CMK (cell line): ENCODE measurements at places on chromosomes 3 and 15.

GRCh38 chr3:44117239-44117638, 124.4 kb upstream of the TOPAZ1 start:
- DNase-seq: no peak

DNA sequence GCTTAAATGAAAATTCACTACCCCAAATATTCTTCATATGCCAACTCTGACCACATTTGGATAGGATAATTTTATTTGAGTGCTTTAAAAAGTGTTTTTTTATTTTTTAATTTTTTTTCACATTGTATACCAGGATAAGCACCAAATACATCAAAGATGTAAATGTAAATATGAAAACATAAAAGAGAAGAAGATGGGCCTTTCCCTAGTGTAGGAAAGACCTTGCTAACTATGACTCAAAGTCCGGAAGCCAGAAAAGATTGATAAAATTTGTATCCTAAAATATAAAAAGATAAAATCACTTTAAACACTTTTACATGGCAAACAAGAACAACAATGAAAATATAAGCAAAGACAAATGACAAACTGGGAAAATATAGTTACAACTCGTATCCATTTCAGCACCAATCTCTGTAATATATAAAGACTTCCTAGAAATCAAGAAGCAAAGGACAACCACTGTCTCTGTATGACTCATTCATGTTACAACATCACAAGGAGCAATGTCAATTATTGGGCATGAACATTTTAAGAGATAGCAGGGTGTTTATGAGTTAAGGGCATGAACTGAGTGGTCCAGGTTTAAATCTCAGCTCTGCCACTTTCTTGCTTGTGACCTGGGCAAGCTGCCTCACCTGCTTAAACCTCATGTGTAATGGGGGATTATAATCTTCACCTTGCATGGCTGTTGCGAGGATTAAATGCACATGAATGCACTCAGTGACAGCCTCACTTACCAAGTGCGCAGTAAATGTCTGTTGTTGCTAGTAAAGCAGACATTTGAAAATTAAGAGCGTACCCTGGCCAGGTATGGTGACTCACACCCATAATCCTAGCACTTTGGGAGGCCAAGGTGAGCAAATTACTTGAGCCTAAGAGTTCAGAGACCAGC, 25.3 kb upstream of the ARHGEF3 start:
- DNase-seq: no peak

GRCh38 chr3:140103166-140103565, 168.2 kb downstream of the CLSTN2 start:
- DNase-seq: no peak

GRCh38 chr3:116015931-116016330, 392.6 kb downstream of the GAP43 start:
- no peak for DNase-seq

- no peak for DNase-seq
These were observed 50.6 kb downstream of the KLHDC8B start for GRCh38 chr3:49222002-49222401.

DNA sequence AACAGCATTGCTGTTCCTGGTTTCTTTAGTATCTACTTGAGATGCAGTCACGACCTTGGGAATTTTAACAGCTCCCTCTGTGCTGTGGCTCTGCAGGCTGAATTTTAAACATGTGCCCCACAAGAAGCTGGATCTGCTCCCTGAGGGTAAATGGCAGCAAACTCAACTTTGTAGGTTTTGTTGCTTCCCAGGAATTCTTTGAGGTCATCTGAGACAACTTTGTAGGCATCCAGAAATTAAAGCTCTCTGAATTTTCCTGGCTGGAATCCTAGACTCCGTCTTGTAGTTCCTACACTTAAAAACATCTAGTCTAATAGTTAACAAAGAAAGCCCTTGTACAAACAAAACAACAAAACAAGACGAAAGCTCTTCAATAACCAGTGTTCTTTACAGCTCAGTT, 366.3 kb downstream of the FEZF2 start:
- no peak for DNase-seq

DNA sequence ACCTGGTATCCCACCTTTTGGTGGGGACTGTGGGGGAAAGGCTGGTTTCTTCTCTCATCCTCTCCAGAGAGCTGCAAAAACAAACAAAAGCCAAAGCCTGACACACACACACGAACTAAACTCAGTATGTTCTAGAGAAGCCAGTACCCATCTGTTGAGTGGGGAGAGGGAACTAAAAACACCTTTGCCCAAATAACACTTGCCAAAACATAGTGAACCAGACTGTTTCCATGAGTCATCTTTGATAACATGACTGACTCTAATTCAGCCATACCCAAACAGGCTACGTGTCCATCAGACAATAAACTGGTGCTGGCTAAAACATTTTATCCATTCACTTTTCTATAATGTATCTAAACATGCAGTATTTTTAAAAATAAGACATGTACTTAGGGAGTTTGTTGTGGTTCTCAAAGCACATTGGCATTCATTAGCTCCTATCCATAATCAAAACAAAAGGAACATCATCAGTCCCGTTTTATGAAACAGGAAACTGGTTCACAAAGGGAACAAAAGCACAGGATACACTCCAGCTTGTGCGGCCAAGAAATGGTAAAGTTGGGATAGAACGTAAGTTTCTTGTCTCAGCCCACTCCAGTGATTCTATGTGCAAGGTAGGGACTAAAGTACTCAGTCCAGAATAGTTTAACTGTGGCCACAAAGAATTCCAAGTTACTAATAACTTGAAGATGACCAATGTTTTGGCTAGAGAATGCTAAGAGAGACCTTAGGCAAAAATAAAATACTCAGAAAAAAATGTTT, 16.1 kb downstream of the LYSMD2 start:
- no peak for DNase-seq

DNA sequence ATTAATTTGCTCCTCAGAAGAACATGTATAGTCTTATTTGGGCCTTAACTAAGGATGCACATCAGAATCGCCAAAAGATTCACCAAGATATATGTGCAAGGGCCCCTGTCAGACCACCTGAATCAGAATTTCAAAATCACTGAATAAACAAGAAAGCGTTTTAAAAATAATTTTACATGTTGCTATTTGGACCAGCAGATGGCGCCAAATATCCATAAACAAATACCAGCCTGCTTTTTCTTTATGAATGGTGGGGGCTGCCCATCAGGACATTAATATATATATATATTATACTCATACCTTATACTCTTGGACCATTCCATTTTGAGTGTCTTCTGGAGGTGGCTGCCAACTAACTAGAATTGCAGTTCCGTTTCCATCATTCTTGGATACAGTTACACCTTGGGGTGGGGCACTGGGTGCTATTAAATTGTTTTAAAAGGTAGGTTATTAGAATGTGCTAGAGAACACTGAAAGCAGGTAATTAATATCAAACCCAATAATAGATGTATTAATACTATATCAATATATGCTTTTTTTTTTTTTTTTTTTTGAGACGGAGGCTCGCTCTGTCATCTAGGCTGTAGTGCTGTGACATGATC, 1108.3 kb downstream of the ROBO1 start:
- no peak for DNase-seq
